ENCODE measurements at places on chromosomes 11 and 22.

- DNase-seq: no peak
These were observed 49.8 kb downstream of the SHANK2 start for GRCh38 chr11:71202598-71202944.

DNA sequence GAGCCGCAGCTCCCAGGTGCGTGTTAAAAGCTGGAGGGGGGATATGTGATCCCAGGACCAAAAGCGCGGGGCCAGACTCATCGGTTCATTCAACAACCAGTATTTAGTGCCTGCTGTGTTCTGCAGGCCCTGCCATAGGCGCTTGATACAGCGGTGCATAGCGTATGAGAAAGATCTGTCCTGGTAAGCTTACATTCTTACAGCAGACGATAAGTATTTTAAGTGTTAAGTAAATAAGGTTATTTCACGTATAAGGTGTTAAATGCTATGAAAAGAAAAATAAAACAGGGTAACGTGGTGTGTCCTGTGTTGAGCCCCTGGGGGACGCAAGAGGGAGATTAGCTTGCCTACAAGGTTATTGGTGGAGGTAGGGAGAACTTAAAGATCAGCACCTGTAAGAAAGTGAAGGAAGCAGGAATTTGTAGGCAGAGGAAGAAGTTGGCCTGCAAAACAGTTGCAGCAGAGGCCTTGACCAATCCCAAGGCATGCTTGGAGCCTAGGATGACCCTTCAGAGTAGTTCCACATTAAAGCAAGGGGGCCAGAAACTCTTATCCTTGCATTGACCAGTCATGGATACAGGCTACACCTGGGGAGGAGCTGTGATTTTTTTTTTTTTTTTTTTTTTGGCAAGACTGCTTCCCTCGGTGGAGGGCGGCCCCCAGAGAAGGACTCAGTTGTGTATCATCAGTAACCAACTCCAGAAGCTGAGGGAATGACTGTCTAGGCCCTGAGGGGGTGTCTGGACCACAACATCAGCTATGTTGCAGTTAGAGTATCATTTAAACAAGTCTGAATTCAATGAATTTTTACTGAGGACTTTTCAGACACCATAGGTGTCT is 487 bp upstream of the LIPT2 start:
- no peak for DNase-seq

DNA sequence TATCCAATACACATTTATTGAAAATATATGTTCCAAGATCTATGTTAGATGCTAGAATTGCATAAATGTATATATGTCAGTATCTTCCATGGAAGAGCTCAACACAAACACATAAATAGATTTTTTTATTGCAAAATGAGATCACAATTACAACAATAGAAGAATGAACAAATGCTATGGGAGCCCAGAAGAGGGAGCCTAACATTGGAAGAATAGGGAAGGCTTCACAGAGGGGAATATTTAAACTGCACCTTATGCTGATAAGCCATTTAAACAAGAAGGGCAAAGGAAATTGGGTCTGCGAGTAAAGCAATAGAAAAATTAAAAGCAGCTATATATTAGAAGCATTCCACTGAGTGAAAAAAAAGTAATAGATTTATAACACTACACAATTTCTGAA is 96.1 kb upstream of the LRRC55 start:
- peak; percentile 2 for DNase-seq

DNA sequence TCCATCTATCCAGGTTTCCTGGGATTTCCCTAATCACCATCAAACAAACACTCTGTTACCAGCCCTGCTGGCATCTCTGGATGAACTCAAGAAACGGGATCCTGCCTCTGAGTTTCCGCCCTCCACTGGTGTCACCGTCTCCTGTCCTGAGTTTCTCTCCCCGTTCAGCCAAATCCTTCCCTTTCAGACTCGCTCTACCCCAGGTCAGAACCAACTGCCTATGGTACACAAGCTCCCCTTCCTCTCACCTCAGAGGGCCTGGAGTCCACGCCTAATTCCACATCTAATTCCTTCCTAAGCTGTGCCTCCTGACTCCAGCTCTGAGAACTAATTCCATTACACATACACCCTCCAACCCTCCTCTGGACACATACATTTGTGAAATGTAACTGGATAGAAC is 96.1 kb downstream of the SHANK2 start:
- no peak for DNase-seq

DNA sequence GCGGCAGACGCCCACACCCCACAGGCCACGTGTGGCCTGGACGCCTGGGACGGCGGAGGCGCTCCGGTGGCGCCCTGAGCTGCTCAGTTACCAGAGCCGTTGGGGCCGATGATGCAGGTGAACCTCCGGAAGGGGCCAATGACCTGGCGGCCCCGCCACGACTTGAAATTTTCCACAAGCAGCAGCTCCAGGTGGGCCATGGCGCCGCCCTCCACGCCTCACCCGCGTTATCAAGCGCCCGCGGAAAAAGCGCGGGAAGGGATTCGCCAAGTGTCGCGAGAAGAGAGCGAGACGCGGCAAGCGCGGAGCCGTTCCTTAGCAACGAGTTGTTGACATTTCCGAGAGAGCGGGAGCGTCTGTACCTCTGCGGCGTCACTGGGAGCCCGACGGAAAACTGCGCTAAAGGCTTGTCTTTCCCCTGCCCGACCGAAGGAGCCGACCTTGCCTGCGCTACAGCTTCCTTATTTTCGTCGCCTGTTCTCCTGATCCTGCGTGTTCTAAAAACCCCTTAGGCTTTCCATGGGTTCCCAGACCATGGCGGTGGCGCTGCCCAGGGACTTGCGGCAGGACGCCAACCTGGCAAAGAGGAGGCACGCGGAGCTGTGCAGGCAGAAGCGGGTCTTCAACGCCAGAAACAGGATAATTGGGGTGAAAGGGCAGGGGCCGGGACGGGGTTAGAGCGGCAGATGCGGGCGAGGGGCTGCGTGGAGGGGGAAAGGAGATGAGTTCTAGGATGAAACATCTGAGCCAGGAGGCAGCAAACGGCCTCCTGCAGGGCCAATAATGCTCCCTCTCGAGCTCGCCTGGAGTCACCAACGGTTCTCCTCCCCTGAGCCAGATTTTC is at the start of the genes RIBC2 and SMC1B:
Gene RIBC2 (plus strand): TSS at position 326 of the 844 bp plus-strand sequence. CDS start 194 bp downstream, at position 520.
Gene SMC1B (minus strand): TSS at position 232 of the 844 bp plus-strand sequence. CDS start 32 bp downstream, at position 200.
- DNase-seq: peak; percentile 85

- DNase-seq: no peak
These were observed 24.1 kb upstream of the SCN2B start for GRCh38 chr11:118200497-118200896.

DNA sequence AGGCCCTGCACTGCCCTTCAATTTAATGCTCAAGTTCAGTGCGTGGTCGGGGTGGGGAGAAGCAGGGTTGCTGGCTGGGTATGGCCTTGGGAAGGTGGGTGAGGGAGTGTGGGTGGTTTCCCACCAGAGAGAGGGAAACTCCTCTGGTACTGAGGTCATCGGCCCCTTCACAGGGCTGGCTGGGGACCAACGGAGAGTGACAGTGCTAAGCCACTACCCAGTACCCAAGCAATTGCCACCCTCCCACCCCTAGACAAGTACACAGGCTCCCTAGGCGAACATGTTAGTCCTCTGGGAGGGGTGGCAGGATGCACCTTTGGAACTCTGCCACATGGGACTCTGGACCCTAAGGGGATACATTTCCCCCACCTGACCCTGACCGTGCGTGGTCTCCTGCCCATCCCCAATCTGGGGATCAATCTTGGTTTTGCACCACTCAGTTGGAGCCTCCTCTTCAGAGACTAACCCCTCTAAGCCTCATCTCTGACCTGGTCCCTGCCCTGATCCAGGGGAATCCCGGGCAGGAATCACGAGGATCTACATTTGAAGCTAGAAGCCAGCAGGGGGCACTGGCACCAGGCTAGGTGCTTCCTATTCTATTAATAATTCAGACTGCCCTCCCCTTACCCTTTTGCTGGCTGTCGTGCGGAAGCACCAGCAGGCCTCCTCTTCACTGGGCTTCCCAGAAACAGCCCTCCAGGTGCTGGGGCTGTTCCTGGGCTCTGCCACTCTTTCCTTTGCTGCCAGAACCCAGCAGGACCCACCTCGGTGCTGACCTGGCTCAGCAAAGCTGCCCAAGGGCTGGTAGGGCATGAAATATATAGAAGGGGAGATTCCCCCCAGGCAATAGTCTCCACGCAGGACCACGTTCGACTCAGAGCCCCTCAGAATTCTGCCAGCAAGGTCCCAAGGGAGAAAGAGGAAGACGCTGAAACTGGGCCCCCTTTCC is 377.7 kb downstream of the TENM4 start:
- peak; percentile 77 for DNase-seq

DNA sequence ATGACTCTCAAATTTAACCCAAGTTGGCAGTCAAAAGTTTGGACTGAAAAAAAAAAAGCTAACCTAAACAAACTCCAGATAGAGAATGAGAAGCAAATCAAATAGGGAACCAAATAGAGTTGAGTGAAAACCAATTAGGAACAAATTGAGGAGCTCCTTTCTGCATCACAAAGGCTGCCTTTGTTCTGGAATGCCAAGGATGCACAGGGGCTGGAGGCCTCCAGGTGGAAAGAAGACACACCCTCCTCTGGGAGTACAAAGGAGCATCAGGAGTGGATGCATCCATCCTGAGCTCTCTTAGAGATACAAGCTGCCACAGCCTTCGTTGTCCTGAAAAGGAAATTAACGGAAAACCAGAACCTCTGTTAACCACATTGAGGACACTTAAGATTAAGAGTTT is 73.3 kb downstream of the MRGPRX1 start:
- DNase-seq: no peak

GRCh38 chr11:46331282-46331984 is 15.8 kb upstream of the DGKZ start:
- DNase-seq: no peak

DNA sequence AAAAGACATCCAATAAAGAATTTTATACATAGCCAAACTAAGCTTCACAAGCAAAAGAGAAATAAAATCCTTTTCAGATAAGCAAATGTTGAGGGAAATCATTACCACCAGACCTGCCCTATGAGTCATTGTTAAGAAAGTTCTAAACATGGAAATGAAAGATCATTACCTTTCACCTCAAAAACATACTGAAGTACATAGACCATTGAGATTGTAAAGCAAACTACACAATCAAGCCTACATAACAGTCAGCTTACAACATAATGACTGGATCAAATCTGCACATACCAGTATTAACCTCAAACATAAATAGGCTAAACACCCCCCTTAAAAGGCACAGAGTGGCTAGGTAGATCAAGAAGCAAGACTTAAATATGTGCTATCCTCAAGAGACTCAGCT is 501.0 kb upstream of the LUZP2 start:
- DNase-seq: no peak

GRCh38 chr11:120708511-120709183 is 197.1 kb downstream of the GRIK4 start:
- no peak for DNase-seq

- no peak for DNase-seq
These were observed 1231.7 kb downstream of the LRRC4C start for GRCh38 chr11:40227730-40228129.

GRCh38 chr11:21768388-21768787 is 424.5 kb upstream of the ANO5 start:
- DNase-seq: no peak

DNA sequence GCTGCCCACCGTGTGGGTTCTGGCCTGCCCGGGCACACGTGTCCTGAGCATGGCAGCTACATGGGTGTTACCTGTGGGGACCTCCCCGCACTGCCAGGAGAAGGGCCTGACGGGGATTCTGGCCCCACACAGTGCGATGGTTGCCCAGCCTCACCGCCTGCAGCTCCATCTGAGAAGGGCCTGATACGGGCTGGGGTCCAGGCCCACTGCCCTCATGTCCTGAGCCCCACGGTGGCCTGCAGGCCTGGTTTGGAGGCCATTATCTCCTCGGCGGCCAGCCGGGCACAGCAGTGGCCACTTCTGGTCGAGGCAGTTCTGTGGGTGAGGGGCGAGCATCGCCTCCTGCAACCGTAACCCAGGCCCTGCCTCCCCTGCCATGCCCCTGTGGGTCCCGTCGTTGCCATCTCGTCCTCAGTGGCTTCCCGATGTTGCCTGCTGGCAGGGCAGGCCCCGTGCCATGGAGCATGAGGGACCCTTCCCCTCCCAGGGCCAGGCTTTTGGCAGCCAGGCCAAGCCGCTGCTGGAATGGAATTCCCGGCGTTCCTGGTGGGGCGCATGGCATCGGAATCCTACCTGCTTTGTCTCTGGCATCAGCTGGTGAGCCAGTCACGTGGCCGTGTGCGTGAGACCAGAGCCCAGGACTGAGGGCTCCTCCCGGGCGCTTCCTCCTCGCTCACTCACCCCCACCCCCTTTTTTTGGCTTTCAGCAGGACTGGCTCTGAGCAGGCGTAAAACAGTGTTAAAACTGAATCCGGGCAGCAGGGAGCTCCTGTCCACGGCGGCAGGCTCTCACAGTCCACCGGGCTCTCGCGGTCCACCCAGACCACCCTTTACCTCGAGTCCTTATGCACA is 71.9 kb upstream of the PPARA start:
- DNase-seq: peak; percentile 72

GRCh38 chr11:76410851-76411357 is 29.8 kb downstream of the GVQW3 start:
- DNase-seq: no peak

- no peak for DNase-seq
These were observed 136.3 kb downstream of the PKNOX2 start for GRCh38 chr11:125300791-125301218.

GRCh38 chr22:37457093-37457893 is 28.9 kb downstream of the MFNG start:
- peak; percentile 66 for DNase-seq

GRCh38 chr11:113314389-113315301 is at the start of gene TTC12:
Gene TTC12 (plus strand): TSS chr11:113314583. CDS start chr11:113316258, 1,675 bp downstream.
- DNase-seq: peak; percentile 86

GRCh38 chr11:85977751-85978160 is 91.1 kb downstream of the PICALM start:
- no peak for DNase-seq

- DNase-seq: no peak
These were observed 4274.9 kb upstream of the OR11H1 start for GRCh38 chr22:11253000-11253511.

DNA sequence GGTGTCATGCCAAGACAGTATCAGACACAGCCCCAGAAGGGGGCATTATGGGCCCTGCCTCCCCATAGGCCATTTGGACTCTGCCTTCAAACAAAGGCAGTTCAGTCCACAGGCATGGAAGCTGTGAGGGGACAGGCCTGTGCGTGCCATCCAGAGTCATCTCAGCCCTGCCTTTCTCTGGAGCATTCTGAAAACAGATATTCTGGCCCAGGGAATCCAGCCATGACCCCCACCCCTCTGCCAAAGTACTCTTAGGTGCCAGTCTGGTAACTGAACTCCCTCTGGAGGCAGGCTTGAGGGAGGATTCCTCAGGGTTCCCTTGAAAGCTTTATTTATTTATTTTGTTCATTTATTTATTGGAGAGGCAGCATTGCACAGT is 14.6 kb downstream of the IL10RA start:
- DNase-seq: no peak

GRCh38 chr22:24153353-24153752 is 27.9 kb upstream of the SUSD2 start:
- no peak for DNase-seq

- DNase-seq: no peak
These were observed 22.5 kb upstream of the DAGLA start for GRCh38 chr11:61657566-61658290.

Data from NCI-H524 (cell line).